Right renal cortex interstitium (tissue), 3 donors: ENCODE measurements at places on chromosomes 6 and 20.
A peak's percentile ranks its signal among the peaks of the same experiment; 100 is the strongest.

- DNase-seq, result no peak
Measured at GRCh38 chr20:48626938-48627736, 200.7 kb downstream of the PREX1 start.

DNA sequence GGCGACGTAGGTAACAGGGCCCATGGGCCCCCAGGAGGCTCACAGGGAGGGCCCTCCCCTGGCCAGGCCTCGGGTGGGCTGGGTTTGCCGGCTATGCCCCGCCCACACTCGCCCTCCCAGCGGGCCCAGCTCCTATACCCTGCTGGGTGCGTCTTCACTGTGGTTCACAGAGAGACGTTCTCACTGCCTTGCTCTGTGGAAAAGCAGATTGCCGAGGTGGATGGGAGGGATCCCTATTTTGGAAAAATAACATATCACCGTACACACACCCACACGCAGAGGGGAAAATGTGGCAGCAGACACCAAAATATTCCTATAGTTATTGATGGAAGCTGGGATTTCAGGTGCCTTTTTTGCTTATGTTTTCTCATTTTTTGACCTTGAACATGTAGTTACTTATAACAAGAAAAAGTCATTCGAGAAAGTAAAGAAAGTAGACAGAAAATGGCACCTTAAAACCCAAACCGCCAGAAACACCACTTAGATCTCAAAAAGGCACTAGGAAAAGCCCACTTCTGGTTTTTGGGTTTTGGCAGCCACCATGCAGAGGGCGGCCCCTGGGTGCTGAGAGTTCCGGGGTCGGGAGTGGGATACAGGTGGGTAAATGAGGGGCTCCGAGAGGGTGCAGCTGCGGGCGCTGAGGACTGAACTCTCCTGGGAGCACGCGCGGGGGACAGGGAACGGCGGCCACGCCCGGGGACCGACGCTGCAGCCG is 49.4 kb downstream of the TMEM242 start:
- no peak for DNase-seq

GRCh38 chr20:63456429-63457284 is 15.8 kb downstream of the KCNQ2 start:
- DNase-seq, result no peak

DNA sequence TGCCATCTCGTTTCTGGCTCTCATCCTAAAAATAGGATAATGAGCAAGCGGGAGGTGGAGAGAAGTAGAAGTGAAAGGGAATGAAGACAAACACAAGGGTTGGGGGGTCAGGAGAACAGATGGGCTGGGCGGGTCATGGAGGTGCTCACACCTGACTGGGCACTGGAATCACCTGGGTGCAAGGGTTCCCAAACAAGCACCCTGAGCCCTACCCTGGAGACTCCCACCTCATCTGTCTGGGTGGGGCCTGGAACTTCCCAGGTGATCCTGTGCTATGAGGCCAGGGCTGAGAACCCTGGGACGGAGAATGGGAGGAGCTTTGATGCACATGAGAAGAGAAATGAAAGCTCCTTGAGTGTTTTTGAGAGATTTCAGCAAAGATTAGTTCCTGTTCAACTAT is 223.6 kb downstream of the ANKRD60 start:
- no peak for DNase-seq

GRCh38 chr20:40188319-40188718 is 500.7 kb downstream of the MAFB start:
- no peak for DNase-seq

DNA sequence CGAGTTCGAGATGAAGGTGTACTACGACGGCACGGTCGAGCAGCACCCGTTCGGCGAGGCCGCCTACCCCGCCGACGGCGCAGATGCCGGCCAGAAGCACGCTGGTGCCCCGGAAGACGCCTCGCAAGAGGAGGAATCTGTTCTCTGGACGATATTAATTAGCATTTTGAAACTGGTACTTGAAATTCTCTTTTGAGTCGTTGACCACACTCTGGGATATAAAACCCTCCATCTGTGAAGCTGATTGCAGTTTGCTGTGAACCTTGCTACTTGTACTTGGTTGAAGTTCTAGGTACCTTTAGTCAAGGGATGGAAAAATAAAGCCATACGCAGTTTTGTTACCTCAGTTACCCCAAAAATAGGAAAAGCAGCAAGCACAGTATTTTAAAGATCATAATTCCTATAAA is 917 bp downstream of the C6orf120 start:
- no peak for DNase-seq

- DNase-seq, result no peak
Measured at GRCh38 chr6:73878403-73878802, 182.4 kb downstream of the CD109 start.

DNA sequence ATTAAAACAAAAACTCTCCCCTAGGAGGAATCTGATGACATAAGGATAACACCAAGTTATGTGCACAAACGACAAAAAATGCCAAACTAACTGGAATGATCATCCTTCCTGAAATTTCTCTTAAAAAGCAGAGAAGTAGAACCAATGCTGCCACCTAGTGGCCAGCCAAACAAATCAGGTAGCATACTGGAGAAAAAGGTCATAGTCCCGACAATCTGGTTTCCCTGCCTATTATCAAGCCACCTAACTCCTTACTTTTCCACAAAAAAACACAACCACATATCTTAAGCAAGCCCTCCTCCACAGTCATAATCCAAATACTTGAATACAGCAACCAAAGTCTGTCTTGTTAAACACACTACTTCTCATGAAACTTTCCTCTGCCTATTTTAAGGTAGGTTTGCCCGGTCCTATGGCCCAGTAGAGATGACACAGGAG is 5.3 kb downstream of the OARD1 start:
- DNase-seq, result peak; percentile 64

DNA sequence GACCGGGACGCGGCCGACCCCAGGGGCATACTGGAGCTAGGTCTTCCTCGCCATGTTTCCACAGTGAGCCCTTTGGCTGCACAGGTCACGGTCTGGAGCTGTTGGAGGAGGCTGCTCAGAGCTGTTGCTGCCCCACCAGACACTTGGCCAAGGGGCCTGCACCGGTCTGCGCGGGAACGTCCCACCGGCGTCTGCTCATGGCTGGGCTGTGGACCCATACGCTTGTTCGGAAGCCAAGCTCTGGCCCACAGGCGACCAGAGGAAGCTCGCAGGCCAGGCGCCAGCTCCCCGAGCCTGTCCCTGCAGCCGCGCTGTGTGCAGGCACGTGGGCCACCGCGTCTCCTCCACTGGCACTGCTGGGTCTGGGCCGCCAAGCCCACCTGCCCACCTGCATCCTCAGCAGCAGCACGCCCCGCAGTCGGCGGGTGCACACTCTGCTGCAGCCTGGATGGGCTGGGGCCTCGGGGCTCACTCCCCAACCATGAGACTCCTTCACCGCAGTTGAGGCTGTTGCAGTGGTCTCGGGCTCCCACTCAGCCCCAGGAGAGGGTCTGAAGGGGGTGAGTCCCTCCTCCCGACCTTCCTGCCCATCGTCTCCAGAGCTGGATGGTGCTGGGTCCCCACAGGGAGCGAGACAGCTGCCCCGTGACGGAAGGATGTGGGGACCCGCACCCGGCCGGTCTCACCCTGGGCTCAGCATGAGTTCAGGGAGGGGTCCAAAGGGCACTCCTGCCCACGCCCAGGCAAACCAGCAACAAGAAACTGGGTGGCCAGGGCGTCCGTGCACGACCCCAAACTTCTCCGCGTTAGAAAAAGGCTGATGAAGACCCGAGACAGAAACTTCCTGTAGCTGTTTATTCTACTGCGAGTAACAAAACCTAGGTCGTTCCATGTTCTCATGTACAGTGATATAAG is 15.5 kb upstream of the TCFL5 start:
- DNase-seq, result no peak

- DNase-seq, result no peak
Measured at GRCh38 chr20:5621305-5621704, 128.9 kb upstream of the SHLD1 start.

DNA sequence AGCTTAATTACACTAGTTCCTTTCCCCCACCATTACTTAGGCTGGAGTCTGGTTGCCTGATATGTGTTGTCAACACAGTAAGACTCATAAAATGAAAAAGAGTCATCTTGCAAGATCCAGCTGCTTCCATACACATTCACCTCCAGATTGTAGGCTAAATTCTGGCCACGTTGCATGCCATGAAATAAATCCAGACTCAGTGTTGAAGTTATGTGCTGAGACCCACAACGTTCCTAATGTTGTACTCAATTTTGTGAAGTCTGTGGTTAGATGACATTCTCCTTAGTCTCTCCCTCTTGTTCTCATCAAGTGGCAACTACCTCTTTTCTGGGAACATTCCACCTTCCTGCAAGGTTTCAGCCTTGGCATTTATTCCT is 212.3 kb downstream of the LMBRD1 start:
- DNase-seq, result no peak

DNA sequence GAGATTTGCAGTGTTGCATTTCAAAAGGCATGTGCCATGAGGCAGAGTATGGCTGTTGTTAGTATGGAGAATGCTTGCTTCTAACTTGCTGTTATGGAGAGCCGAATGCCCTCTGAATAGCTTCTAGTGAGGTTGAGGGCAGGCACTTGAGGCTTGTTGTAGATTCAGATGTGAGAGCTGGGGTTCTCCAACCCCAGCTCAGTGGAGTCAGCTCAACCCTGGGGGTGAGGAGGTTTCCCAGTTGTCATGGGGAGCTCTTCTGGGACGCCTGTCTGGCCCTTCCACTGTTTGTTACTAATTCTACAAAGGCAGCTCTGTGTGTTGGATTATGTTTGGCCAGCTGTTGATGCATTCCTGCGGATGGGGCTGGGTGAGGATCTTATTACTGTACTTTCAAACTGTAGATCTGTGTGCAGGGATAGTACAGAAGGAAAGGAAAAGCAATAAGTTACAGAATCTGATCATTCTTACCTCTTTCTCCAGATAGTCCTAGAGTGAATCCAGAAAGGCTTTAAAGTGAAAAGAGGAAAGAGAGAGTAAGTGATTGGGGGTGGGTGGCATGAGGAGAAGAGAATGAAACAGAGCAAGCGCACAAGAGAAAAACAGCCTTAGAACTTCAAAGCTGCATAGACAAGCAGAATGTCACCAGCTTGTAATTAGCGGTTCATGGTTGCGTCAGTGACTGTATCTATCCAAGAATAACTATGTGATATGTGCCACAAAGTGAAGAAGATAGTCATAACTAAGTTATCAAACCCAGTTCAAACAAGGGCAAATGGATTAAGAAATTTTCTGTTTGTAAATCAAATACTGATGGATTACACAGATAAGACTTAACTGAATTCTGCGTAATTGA is 148.7 kb downstream of the PRL start:
- DNase-seq, result no peak

DNA sequence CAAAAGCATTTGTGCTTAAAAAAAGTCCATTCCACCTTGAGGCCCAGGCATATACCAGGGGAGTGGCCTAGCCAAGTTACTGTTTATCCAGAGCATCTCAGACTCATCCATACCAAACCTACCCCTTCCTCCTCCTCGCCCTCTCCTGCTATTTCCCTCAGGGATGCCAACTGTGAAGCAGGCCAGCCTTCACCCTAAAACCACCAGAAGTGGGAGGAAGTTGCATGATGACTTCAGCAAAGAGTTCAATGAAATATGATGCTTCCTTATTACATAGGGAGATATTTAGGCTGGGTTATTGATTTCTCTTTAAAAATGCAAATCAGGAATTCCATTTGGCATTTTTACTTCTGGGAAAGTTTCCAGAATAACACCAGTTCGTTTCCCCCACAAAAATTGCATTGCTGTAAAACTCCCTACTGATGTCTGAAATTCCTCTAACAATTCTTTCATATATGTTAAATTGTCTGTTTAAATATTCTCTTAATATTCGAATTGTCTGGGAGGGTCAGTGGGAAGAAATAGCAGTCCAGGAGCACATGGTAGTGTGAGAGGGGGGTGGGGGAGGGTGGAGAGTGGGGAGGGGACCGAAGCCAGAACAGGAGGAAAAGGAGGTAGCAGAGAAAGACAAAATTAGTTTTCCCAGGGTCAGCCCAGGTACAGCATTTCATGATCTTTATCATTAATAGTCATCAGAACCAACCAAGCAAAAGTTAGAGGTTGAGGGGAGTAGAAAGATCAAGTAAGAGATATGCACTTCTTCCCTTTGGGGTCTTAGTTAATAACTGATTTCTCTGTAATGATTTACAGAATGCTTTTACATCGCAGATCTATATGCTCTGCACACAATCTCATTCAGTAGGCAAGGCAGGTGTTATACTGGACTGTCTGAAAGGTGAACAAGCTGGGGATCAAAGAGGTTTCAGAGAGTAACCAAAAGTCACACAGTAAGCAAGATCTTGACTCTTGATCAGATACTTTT is 1.7 kb upstream of the TCP11 start:
- no peak for DNase-seq

GRCh38 chr20:36654506-36654905 is 8.5 kb upstream of the SLA2 start:
- DNase-seq, result no peak

- DNase-seq, result no peak
Measured at GRCh38 chr6:146781836-146782235, 183.1 kb downstream of the ADGB start.

DNA sequence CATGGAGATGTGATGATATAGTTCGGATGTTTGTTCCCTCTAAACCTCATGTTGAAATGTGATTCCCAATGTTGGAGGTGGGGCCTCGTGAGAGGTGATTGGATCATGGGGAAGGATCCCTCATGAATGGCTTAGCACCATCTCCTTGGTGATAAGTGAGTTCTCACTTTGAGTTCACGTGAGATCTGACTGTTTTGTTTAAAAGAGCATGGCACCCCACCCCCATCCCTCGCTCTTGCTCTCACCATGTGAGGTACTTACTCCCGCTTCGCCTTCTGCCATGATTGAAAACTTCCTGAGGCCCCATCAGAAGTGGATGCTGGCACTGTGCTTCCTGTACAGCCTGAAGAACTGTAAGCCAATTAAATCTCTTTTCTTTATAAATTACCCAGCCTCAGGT is 10.9 kb downstream of the SLC32A1 start:
- DNase-seq, result no peak

GRCh38 chr20:18087054-18087453 is 29.3 kb upstream of the OVOL2 start:
- no peak for DNase-seq

GRCh38 chr20:4763261-4763660 is 41.6 kb downstream of the PRND start:
- no peak for DNase-seq

DNA sequence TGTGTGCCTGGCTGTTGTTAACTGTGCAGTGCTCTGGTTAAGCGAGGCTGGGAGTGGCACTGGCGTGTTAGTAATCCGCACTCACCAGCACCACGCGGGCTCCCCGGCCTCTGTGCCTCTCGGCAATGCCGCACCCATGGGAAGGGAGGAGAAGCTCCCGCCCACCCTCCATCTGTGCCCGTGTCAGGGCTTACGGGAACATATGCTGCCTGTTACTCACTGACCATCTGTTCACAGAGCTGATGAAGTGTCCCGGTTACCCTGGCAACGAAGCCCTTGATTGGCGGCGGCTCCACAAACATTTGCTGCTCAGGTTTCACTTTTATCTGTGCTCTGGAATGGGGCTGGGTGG is 114.7 kb downstream of the PSMB1 start:
- peak; percentile 80 for DNase-seq

DNA sequence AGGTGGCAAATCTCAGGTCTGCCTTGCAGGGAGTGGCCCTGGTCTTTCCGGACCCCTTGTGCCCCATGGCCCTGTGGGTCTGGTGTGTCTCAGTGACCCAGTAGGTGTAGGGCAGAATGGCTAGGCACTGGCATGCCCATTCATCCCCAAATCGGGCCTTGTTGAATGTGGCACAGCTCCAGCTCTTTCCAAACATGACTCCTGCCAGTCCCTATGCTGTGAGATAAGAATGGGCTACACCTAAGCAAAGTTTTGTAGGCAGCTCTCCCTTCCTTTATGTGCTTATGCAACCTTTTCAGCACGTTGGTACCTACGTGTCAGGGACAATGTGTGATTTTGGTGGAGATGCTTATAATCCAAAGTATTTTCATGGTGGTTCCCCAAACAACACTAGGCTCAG is 33.9 kb downstream of the FOXO3 start:
- no peak for DNase-seq

- no peak for DNase-seq
Measured at GRCh38 chr20:57544838-57545564, 15.9 kb upstream of the PCK1 start.
